CD4-positive, alpha-beta T cell treated with Interferon alpha-2 for 1 hour (primary cell): ENCODE measurements at places on chromosomes 12 and 14.
A peak's percentile ranks its signal among the peaks of the same experiment; 100 is the strongest.

- no peak for DNase-seq
Measured at GRCh38 chr12:70400124-70400523, 34.0 kb downstream of the KCNMB4 start.

DNA sequence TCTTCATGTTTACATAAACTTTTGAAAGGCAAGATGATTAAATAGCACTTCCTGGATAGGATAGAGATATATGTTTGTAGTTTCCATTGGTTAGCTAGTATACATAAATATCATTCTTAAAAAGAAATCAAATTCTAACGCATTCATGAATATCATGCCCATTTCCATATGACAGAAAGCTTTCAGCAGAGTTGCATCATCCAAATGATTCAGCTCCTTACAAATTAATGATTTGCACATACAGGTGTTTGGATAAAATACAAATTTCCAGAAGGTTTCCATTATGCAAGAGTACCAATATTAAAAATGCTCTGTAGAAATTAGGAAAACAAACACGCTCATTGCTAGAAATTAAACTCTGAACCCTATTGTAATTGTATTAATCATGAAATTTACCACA, 264.4 kb downstream of the FOXG1 start:
- no peak for DNase-seq

DNA sequence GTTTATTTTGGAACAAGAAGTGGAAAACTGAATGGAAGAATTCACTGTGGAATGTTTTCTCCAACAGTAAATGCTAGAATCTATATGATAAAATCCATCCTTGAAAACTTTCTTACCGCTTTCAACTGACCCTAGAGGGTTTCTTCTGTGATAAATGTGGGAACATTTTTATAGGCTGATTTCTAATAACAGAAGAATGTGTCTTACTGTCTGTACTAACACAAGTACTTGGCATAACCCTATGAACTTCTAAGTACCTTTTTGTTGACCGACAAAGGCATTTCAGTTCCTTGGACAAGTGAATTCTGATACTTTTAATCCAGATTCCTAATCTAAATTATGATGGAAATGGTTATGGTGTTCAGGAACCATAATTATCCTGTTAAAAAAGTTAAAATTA, 1109.7 kb upstream of the FLRT2 start:
- DNase-seq, result no peak

GRCh38 chr14:67240168-67240932, 885 bp upstream of the PALS1 start:
- peak; percentile 33 for DNase-seq

DNA sequence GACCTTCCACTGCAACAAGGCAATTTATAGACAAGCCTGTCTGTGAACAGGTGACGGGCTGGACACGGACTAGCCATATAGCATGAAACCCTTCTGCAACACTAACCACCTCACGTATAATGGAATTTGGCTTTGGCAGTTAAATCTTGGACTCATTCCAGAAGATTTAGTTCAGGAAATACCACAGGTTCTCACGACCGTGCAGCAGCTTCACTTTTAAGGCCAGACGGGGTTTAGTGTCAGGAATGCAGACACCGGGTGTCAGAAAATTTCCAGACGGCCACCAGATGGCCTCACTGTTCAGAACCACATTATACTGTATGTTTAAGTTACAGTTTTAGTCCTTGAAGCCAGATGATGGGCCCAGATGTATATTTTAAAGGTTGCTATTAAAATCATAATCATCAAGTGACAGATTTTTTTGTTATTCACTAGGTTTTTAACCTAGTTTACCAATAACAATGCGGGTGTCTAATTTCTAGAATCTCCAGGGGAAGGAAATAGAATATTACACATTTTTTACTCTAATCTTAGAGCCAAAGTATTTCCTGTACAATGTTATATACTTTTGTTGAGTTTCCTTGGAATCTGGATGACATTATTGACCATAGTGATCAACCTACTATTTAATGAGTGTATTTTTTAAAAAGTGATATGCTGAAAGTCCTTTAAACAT, 90.5 kb upstream of the TMPO start:
- DNase-seq, result peak; percentile 59

DNA sequence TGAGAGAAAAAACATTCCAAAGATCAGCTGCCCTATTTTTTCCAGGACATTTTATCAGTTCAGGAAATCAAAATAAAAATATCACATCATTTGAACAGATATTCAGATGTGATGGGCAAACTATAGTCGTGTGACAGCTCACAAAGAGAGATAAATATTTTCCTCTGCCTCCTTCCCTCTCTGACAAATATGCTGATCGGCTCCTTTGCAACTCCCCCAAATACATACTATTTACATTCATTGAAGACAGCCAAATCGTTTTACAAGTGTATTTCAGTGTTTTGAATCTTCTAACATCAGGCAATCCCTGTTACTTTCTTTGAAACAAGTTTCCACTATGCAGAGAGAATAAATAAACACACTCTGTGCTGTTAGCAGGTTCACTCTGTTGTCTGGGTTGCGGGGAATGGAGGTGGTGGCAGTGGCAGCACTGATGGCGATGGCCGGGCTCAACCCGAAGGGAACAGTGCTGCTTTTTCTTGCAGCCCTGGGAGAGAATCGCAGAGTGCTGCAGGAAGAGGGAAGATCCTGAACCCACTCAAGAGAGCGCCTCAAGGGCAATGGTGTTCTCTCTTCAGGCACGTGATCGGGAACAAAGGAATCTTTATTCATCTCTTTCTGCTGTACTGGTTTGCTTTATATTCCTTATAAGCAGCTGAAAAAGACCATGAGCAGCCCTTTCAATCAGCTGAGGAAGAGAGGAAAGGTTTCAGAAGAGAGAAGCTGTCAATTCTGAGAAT, 142.5 kb downstream of the PHLDA1 start:
- DNase-seq, result no peak

GRCh38 chr14:33114331-33114730, 175.7 kb downstream of the NPAS3 start:
- no peak for DNase-seq

GRCh38 chr14:75306927-75307699, 28.5 kb downstream of the FOS start:
- DNase-seq, result no peak

DNA sequence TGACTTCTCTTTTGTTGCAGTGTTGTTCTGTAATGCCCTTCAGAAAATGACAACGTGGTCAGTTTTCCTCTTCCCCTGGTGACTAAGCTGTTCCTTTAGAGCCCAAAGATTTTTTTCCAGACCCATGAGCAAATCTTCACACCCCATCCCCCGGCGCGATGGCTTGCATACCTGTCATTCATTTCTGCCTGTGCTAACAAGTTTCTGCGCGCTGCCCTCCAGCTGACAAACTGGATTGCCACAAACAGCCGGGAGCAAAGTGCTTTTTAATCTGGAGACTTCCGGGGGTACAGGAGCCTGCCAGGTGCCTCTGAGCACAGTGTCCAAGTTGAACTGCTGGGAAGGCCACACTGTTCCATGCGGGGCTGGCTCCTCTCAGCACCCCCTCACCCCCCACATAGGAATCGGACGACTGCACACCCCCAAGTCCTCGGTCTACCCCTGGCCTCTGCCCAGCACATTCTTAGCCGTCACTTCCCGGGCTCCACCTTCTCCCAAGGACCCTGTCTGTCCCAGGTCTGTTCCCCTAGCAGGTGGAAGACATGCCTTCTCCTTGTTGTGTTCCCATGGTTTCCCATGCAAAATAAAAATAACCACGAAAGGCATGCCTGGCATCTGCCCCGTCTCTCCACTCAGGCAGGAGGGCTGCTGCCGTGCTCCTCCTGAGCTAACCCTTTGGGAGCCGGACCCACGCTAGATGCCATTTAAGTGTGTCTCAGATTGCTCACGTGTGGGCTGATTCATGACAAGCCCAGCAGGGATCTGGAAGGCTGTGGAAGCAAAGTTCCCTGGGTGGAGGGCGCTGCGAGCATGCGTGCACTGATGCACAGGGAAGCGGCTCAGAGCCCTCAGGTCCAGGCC, 14.1 kb downstream of the RILPL1 start:
- DNase-seq, result no peak

GRCh38 chr12:12460935-12461922, 101.4 kb downstream of the DUSP16 start:
- no peak for DNase-seq

DNA sequence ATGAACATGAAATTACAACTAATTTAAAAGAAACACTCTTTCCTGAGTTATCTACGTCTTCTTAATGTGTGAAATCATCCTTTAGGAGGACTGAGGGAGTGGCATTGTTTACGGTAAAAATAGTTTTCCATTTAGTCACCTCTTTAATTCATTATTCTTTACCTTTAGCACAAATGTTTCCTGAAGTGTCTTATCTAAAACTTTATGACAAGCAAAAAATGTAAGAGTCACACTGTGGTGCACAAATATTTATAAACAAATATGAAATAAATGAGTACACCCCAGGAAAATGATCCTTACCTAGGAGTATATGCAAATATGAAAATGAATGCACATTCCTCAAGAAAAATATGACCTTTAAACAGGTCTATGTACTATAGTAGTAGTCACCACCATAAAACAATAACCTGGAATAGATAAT, 104.6 kb downstream of the PTPRR start:
- no peak for DNase-seq

GRCh38 chr14:81148635-81149034, 72.1 kb downstream of the GTF2A1 start:
- no peak for DNase-seq

- DNase-seq, result no peak
Measured at GRCh38 chr12:116672842-116673516, 64.9 kb downstream of the SPRING1 start.

GRCh38 chr12:121443193-121443870, 43.4 kb downstream of the RNF34 start:
- DNase-seq, result peak; percentile 68

DNA sequence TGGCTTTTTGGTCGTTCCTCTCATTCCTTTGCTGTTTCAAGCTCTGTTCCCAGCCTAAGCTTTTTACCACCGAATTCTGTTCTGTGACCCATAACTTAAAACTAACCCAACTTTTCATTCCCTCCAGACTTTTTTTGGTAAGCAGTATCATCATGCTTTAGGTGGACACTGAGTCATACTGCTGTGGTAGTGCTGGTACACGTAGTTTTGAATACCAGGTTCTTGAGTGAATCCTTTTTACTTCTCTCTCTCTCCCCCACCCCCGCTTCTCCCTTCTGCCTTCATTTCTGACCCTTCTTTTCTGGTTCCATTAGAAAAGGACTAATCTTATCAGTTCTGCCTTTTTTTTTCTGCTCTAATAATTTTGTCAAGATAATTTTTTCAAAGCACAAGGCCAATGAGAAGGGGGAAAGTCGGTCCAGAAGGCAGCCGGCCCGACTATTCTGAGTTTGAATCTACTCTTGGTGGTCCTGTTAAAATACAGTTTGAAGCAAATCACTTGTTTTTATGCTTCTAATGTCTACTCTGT, 2.3 kb upstream of the MDM2 start:
- no peak for DNase-seq

GRCh38 chr14:36443374-36443773, 76.7 kb downstream of the NKX2-1 start:
- DNase-seq, result no peak

DNA sequence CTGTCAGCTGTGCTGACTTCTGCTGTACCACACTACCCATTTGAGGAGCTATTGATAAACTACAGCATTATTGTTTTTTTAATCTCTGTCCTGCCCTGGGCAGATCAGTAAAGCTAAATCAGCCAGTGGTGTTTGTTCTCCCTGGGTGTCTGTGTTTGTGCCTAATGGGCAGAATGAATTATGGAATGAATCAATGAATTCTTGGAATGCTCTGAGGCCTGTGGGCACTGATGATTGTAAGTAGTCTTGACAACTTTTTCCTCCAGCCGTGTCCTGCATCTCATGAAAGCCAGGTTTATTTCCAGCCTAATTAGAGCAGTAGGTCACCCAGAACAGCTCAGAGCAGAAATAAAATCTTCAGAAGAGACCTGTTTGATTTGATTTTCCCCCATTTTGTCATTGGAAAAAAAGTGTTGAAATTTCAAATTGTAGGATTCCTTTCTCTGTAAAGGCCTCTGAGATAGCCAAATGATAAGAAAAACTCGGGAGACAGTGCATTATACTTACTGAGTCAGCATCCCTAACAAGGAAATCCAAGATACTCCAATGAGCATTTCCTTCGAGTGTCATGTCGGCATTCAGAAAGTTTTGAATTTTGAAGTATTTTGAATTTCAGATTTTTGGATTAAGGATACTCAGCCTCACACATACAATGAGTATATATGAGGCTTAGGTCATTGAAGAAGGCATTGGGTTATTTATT, 19.4 kb upstream of the EVL start:
- no peak for DNase-seq

- DNase-seq, result no peak
Measured at GRCh38 chr12:43861015-43861839, 25.3 kb downstream of the TMEM117 start.

- no peak for DNase-seq
Measured at GRCh38 chr12:6207259-6207925, 7.2 kb downstream of the CD9 start.

DNA sequence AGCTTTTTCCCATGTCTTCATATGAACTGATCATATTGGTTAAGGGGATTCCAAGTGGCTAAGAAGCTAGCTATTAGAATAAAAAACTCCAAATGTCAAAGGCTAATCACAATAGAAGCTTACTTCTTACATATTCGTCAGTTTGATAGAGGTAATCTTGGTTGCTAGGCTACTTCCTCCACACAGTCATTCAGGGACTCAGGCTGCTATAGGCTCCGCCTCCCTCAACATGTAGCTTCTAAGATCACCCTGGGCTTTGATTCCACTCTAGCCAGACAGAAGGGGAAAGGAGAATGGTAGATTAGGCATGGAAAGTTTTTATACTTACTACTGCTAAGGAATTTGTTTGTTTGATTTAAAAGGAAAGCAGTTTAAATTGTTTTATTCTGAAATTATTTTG, 207.9 kb downstream of the EFCAB11 start:
- no peak for DNase-seq

- DNase-seq, result no peak
Measured at GRCh38 chr14:32696325-32697091, 242.2 kb upstream of the NPAS3 start.

GRCh38 chr12:65364046-65364445, 85.6 kb downstream of the MSRB3 start:
- DNase-seq, result no peak

DNA sequence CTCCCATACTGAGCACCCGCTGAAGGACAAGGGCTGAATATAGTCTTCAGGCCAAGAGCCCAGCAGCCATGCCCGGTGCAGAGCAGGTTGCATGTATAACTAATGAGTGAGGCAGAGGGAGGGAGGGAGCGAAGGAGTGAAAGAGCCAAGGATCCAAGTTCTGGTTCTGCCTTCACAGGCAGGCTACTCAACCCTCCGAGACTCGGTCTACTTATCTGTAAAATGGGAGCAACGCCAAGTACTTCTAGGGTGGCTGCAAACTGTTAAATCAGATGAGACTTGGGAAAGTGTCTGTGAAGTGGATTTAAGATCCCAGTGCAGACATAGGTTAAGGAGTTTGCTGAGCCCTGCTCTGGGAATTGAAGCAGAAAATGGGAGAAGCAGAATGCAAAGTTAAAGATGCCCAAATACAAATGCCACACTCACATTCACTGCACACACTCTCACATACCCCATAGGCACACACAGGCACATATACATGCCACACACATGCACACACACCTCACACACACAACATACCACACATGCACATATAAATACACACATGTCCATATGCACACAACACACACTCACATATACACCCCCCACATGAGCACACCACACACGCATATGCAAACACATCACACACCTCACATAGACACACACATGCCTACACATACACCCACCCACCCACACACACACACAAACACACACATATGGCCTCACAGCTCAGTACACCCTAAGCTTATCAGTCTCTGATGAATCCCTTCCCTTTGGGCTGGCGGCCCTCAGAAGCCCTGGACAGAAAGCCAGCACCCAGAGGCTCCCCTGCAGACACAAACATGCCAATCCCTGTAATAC, 76.7 kb downstream of the PITPNM2 start:
- DNase-seq, result no peak
